ENCODE measurements at places on chromosomes 5 and 9.

GRCh38 chr5:75660678-75661465, 49.6 kb downstream of the ANKDD1B start:
- DNase-seq: no peak

GRCh38 chr5:134174841-134175839, 1.6 kb downstream of the SKP1 start:
- DNase-seq: no peak

DNA sequence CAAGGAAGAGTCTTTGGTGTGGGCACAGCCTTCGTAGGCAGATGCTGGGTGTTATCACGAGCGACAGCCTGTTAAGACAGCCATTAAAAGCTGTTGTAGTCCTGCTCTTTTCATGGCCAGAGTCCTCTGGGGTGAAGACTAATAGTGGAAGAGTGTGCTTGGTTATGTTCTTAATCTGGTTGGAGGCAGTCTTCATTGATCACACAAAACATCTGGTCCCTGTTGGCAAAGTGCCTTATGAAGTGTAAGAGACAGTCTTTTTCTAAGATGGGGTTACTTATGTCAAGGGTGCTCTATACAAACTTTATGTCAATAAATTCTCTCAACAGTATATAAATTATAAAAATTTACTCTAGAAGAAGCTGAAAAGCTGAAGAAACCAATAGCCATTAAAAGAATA, 280.4 kb downstream of the CAAP1 start:
- no peak for DNase-seq

DNA sequence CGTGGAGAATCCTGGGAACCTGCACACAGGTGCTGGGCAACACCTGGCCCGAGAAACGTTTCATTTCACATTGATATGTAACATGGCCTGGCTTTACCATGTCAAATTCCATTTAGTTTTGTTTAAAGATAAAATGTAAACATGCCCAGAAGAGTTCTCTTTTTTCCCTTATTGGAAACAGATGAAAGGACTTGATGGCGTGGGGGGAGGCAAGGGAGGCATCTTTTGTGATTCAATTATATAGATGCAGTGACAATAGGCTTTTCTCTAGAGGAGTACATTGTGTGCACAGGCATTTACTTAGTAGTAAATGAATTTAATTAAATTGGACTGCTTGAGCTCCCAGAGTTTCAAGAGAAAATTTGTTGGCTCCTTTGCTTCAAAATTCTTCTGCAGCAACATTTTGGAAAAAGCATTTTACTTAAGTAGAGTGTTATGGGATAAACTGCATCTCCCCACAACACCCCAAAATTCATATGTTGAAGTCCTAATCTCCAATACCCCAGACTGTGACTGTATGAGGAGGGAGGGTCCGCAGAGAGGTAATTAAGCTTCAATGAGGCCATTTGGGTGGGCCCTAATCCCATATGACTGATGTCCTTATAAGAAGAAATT, 254.3 kb upstream of the NFIL3 start:
- no peak for DNase-seq

DNA sequence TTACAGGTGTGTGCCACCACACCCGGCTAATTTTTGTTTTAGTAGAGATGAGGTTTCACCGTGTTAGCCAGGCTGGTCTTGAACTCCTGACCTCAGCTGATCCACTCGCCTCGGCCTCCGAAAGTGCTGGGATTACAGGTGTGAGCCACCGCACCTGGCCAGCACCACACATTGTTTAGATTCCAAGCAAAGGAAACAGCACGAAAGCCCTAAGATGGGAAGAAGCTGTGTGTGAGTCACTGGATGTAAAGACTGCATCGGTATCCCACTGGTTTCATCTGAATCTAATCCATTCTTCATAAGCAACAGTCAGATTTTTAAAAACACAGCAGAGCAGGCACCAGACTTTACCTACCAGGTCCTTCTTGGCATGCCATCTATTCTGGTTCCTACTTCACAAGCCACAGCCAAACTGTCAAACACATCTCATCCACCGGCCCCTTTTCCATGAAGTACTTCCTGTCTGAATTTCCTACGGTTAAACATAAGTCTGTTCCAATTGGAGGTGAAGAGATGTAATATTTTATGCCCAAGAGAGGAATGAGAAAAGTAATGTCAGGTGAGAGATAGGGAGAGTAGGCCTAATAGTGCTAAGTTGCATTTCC, 17.4 kb downstream of the UBTD2 start:
- no peak for DNase-seq

DNA sequence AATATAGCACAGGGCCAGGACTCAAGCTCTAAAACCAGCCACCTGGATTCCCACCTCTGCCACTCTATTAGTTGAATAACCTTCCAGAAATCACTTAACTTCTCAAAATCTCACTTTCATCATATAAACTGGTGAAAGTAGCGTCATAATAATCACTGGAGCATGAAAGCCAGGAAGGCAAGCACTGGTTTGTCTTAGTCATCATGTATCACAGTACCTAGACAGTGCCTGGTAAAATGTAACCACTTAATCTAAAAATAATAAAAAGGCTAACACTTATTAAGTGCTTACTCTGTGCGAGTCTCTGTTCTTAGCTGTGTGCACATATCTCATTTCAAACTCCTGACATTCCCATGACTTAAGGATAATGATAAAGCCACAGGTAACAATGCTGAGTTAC, 109.4 kb downstream of the ASTN2 start:
- no peak for DNase-seq

DNA sequence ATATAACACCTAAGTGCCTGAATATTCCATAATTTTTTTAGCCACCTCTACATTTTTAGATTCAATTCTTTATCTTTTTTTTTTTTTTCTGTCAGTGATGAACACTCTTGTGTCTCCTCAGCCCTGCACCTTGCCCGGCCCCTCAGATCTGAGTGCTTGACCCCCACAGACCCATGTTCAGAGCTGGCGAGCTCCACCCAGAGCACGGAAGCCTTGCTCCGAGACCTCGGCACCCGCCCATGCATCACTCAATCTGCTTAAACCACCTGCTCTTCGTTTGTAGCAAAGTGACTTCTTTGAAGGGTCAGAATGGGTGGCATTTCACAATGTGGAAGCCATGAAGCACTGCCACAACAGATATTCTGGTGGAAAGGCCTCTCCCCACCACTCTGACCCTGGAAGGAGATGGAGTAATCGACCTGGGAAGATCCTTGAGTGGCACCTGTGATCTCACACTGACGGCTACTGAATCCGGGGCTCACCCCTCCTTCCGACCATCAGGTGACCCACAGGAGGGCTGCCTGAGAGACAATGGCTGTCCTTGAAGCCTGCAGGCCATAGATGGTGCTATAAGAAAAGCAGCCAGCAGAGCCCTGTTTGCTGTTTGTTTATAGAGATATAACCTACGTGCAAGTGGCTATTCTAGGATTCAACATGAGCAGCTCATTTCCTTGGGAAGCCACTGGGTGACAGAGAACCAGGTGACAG, 261.1 kb upstream of the IRX4 start:
- no peak for DNase-seq

GRCh38 chr5:92923885-92924284, 657.1 kb downstream of the NR2F1-AS1 start:
- no peak for DNase-seq

- DNase-seq: no peak
Measured at GRCh38 chr5:151068433-151069197, 12.2 kb downstream of the TNIP1 start.

DNA sequence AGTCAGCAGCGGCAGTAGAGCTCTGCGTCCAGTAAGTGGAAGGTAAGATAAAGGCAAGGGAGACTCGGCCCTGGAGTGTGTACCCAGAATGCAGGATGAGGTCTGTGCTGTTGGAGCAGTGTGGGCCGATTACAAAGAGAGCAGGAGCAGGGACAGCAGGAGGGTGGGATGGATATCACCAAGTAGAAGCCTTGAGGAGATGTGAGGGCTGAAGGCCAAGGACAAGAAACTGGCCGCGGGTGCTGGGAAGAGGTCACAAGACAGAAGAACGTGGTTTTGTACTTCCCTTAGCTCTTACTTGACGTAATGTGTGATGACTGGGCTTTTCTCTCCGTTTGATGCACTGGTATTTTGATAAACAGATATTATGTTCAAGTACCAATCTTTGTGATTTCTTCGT, 43.7 kb downstream of the OR2V1 start:
- DNase-seq: no peak

DNA sequence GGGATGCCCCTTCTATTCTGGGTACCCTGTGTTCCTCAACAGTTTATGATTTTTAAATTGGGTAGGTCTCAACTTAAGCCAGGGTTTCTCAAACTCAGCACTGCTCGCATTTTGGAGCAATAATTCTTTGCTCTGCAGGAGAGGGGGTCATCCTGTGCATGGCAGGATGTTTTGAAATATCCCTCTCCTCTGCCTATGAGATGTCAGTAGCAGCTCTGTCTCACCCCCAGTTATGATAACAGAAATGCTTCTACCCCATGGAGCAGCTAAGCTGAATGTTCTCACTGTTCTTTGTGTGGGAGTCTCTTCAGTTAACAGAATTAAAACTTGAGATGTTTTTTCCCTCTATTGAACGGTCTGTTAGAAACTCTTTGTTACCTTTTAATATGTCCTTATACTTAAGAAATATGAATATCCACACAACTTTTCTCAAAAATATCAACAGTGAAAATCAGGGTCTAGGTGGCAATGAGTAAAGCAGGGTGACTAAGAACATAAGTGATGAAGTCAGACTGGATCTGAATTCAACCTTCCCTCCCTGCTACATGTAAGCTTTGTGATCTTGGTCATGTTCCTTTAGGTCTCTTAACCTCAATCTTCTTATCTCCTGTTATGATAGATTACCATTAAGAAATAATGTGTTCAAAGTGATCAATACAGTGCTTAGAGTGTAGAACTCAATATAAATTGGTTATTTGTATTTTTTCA, 89.0 kb downstream of the CAMK4 start:
- DNase-seq: no peak

- DNase-seq: no peak
Measured at GRCh38 chr9:34333836-34334235, 4.5 kb downstream of the NUDT2 start.

DNA sequence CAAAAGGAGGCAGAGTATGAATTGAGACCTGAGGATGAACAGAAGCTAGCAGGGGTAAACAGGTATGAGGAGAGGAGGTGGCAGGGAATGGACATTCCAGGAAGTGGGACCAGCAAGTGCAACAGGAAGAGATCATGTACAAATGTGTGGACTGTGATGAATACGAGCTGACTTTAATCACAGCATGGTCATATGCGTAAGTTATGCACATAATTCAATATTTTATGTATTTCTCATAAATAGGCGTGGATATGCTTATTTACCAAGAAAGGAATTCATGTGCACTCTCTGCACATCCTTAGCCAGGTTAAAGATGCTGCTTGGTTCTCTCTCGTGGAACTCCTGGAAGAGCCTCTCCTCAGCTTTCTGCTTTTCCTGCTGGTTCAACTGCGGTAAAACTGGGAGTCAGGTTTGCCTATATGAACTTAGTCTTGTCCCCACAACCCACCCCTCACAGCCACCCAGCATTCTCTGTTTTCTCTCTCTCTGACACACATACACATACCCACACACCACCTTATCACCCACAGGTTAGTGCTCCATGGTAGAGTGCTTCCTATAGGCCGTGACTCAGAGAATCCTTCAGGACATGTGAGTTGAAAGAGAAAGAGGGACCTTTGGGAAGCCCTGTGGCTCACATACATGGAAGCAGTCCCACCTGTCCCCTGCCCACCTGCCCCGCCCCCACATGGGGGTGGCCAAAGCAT, 35.7 kb downstream of the TRPC7 start:
- DNase-seq: no peak

- no peak for DNase-seq
Measured at GRCh38 chr5:33475706-33476105, 34.9 kb downstream of the TARS1 start.

GRCh38 chr5:168315416-168316138, 24.1 kb downstream of the WWC1 start:
- no peak for DNase-seq

GRCh38 chr9:116073826-116074225, 79.8 kb upstream of the PAPPA start:
- DNase-seq: peak; percentile 84

GRCh38 chr9:136521537-136521936, 24.3 kb downstream of the NOTCH1 start:
- DNase-seq: no peak

DNA sequence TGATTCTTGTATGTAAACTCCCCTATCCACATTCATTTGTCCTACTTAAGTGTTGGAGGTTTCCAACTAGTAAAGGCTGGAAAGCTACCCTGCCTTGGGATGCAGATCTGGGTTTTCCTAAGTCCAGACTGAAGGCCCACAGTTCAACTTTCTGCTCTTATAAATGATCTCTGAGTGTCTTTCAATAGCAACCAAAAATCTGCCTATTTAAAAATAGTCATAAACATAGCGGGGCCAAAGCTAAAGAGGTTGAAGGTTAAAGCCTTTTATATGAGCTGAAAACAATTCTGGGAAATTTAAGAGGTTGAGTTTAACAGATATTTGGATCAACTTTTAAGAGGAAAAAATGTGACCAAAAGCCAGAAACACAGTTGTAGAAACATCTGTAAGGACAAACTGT, 87.2 kb downstream of the NTRK2 start:
- no peak for DNase-seq

- DNase-seq: no peak
Measured at GRCh38 chr9:114905170-114905940, 25.0 kb downstream of the TNFSF8 start.

GRCh38 chr5:133797167-133797566, 171.3 kb downstream of the C5orf15 start:
- DNase-seq: no peak

Measured in AG09309 (cell line).